Mesenteric fat pad (tissue), 1 donor: ENCODE measurements at places on chromosomes 7 and 10. TPM values are rescaled to one million over a fixed set of nuclear protein-coding genes. Genes with fewer than 3 reads are reported as not detected.

MACC1 gene
- total RNA-seq: 7.4 TPM

NXPH1 gene
- not detected for total RNA-seq

PPP1R17 gene
- not detected for total RNA-seq

CYP2C9 gene
- 0.51 TPM for total RNA-seq

MRPS24 gene
- total RNA-seq: 78.5 TPM

CNOT4 gene
- 25.0 TPM for total RNA-seq

FEZF1 gene
- not detected for total RNA-seq

TBX20 gene
- 0.16 TPM for total RNA-seq
